ENCODE measurements at places on chromosomes 2 and 18.

DNA sequence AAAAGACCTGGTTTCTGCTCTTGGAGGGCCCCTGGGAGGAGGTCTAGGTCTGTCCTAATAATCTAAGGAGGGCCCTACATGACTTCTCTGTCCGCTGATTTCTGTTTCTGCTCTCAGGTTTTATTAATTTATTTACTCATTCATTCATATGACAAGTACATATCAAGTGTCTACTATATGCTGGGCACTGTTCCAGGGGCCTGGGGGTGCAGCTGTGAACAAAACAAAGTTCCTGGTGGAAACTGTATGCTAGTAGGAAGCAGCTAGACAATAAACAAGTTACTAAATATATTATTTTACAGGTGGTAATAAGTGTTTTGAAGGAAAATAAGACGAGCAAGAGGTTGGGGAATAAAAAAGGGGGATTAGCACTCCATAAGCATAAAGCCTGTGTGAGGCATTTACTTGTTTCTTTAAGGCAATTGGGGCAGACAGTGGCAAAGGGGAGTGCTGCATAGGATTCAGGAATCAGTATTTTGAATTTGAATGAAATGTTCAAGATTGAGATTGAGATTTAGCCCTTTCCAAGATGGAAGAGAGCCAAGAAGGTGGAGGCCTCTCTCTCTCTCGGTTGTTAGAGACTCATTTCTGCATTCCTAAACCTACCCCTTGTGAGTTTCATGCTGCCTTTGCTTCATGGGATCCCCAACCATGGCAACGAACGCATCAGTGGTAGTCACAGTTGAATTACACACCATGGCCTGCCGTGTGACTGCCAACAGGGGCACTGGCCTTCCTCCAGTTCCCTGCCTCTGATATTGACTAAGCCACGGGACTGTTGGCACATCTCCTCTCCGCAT lies 28.3 kb downstream of the DRC1 start:
- DNase-seq, result no peak

- DNase-seq, result no peak
These were observed 309.1 kb upstream of the MAP2 start for GRCh38 chr2:209114588-209115240.

DNA sequence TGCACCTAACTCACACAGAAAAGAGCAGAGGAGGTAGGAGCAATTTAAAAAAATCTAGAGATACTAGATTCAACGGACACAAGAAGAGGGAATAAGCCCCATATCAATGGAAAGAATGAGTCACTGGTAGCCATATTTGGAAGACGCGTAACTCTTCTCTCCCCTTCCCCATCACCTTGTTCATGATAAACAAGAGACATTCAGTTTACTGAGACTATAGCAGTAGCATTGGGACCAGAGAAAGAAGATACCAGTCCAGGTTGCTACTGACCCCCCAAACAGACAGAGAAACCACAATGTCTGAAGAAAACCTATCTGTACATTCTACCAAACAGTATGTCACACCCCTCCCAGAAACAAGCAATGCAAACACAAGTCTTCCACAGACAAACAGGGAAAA lies 81.1 kb downstream of the SLC66A3 start:
- DNase-seq, result no peak

DNA sequence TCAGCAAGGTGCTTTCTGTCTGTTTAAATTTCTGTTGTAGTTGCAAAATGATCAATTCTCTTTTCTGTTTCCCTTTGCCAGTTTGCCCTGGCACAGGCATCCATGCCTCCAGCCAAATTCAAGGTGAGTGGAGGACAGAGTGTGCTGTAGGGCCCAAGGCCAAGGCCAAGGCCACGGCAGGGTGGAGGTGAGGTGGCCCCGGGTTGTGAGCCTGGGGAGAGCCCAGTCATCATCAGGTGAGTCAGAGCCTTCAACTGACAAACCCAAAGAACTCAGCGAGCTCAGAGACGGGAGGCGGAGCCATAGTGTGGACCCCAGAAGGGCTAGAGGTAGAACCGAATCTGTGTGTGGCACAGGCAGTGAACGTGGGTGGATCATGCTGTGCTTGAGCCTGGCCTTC lies 55.7 kb downstream of the BCL2L11 start:
- no peak for DNase-seq

DNA sequence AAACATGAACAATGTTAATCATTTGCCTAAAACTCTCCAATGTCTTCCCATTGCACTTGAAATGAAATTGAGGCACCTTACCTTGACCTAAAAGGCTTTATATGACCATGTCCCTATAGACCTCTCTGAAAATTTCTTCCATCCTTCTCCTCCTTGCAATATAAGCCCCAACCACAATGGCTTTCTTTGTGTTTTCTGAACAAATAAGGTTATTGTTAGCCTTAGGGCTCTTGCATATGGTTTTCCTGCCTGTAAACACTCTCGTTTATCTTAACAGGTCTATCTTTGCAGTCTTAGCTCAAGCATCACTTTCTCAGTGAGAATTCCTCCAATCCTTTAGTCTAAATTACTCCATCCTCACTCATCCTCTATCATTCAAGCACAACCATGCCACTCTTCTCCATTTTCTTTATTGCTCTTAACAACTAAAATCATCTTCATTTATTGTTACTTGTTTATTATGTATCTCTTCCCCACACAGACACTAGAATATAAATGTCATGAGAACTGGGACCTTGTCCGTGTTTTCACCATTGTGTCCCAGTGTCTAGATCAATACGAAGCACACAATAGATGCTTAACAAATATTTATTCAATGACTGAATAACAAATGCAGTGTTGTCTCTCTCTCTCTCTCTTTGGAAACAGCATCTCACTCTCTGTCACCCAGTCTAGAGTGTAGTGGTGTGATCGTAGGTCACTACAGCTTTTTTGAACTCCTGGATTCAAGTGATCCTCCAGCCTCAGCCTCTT lies 129.3 kb downstream of the RDH14 start:
- DNase-seq, result no peak

DNA sequence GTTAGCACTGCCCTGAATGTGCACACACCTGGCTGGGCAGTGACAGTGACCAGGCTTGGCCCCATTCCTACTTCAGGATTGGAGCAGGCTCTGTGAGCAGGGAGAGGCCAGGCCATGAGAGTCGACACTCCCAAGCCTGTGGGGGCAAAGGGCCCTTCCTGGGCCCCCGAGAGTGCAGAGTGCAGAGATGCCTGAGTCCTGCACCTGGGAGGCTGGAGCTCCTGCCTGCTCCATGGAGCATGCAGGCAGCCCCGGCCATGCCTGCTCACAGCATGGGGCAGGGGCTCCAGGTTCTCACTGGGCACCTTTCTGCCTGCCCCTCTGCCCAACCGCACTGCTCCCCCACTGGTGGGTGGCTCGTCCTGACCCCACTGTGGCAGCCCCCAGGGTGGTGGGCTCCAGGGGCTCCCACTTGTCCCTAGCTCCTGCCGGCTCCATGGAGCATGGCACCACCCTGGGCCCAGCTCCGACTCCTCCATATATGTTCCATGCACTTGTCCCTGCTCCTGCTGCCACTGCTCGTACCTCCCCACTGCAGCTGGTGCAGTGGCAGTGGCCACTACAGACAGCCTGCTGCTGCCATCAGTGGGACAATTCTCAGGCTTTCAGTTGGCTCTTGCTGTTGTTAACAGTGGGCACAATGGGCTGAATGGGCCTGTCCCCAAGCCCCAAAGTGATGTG lies 282.0 kb downstream of the RPRM start:
- no peak for DNase-seq

- DNase-seq, result no peak
These were observed 1403.6 kb downstream of the SUCLG1 start for GRCh38 chr2:83055376-83056010.

DNA sequence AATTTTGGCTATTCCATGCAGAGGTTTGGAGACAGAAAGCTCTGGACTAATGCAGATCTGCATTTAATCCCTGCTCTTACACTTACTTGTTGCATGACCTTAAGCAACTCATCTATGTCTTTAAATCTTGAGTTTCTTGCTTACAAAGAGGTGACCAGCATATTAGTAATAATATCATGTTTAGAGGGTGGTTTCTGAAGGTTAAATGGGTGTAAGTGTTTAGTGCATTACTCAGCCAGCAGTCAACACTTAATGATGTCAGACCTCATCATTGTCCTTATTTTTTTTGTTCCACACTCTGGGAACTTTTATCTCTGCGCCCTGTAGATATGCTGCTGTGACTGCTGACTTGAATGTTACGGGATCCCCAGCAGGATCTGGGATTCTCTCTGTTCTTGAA lies 1.7 kb downstream of the IL1RL1 start:
- DNase-seq, result no peak

GRCh38 chr2:27871802-27872201 lies 18.4 kb downstream of the RBKS start:
- no peak for DNase-seq

DNA sequence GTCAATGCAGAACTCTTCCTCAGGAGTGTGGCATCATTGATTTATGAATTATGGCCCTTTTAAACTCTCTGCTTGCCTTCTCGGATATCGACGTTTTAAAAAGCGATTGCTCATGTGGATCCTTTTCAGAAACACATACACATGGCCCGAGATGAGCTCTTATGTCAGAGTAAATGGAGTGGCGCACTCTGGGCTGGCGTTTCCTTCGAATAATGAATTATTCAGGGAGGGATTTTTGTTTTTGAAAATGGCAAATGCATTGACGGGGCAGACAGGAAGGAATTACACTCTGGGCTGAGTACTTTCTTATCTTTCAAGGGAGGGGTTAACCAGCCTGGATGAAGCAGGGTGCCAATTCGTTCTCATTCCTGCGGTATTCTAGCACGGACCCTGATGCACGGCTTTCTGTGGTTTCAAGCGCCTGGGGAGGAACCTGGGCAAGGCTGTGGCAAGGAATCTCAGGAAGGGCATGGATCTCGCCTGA lies 142.7 kb downstream of the PRKCE start:
- no peak for DNase-seq

DNA sequence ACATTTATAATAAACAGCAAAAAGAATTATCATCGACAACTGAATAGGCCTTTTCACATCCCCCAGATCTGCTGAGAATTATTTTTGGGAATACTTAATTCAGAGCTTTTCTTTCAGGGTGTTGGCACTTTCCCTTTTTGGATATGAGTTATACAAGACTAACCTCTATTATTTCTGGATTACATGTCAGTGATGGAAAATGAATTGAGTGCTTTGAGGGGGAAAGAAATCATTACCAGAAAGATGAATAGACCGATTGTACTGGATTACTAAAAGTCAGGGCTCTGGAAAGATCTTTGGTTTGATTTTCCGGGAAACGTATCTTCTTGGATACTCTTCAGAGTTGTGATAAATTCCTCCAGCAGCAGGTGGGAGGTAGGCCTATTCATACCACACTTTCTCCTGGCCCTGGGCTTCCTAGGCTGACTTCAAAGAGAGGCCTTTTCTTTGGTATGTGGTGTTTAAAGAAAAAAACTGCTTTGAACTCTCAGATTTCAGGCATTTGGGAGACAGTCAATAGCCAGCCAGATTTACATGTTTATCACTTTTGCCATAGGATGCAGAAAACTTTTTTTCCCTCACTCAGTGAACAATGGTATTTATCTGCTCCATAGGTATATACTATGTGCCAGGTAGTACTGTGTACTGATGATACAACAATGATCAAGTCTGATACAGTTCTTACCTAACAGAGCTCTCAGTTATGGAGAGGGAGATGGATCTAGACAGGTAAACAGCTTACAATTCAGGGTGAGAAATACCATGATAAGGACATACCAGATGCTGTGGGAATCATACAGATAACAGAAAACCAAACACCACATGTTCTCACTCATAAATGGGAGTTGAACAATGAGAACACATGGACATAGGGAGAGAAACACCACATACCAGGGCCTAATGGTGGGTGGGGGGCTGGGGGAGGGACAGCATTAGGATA lies 63.3 kb upstream of the ACTR3 start:
- DNase-seq, result no peak

Measured in CD4-positive, alpha-beta T cell treated with Interleukin-15 for 1 hour (primary cell).